Immature natural killer cell (primary cell): ENCODE measurements at places on chromosomes 1 and 21.
A peak's percentile ranks its signal among the peaks of the same experiment; 100 is the strongest.

DNA sequence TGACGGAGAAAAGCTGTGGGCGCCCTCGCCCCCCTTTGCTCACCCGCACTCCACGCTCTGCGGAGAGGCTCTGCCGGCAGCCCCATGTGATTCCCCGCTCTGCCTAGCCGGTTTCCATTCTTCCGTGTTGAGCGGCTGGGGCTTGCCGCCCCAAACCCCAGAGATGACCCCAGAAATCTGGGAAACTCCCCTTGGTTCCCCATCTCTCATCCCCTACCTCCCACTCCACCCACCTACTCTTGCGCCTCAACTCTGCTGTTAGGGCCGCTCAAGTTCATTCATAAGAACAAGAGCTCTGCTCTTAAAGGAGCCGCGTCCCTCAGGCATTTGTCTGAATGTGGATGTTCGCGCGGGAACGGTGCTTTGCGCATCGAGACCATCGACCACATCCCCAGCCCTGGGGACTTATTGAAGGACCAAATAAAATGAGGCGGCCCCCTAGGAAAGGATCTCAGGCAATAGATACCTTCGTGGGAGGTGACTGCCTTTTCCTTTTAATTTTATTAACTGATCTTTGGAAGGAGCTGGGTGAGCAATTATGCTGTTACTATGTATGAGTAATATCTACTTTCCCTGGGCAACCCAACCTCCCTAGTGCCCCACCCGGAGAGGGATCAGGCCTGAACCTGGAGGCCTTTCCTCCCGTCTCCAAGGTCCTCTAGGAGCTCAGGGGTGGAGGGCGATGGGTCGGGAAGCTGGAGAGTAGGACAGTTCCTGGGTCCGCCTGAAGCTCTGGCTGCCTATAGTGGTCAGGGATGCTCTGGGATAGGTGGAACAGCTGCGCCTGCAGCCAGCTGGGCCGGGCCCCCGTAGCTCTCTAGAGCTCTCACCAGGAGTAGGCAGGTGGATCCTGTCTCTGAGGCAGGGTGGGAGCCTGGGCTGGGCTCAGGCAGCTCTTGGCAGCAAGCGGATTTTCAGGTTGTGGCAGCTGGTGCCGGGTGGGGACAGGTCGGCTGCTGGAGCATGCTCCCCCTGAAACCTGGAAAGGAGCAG, 898 bp downstream of the MFSD2A start:
- DNase-seq: peak; percentile 13

GRCh38 chr1:193325771-193326170, 139.4 kb upstream of the B3GALT2 start:
- DNase-seq: no peak

- peak; percentile 36 for DNase-seq
These were observed 121.8 kb downstream of the HFM1 start for GRCh38 chr1:91282695-91283420.

- no peak for DNase-seq
These were observed 55.0 kb downstream of the PLXNA2 start for GRCh38 chr1:208189183-208189582.

DNA sequence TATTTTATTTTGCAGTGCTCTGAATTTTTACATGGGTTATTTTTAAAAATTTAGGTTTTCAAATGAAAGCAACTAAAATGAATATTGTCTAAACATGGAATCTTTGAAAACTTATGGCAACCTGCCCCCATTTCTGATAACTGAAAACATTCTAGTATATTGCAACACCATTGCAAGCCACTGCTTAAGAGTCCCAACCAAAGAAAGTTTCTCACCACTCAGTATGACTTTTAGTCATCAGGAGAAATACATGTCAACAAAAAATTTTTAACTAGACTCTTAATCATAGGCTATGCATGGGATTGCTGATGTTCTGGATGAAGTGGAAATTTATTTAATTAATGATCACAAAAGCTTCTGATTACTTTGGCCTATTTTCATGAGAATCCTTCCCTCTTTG, 112.1 kb downstream of the TNFSF18 start:
- no peak for DNase-seq

GRCh38 chr1:242449661-242450060, 74.8 kb downstream of the PLD5 start:
- no peak for DNase-seq

GRCh38 chr1:10860682-10861081, 64.2 kb upstream of the CASZ1 start:
- DNase-seq: no peak

DNA sequence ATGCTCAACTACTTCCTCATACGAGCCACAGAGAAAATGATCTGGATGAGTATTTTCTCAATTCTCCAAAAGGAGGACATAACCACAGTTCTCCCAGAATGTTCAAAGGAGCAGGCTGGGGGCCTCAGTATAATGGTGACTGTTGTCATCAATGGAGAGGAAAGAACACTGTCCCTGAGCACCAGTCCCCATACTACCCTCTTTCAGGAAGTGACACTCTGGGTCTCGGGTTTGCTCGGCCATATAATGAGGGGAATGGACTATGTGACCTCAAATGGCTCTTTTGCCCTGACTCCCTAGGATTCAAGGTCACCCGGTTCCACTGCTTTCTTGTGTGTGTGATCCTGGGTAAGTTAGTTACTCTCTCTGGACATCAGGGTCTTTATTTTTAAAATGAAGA, 22.8 kb downstream of the SLC9A1 start:
- no peak for DNase-seq

- no peak for DNase-seq
These were observed 1.4 kb upstream of the TRAF5 start for GRCh38 chr1:211324992-211325775.

- DNase-seq: no peak
These were observed 326.2 kb upstream of the DUSP10 start for GRCh38 chr1:222068101-222068500.

GRCh38 chr1:111454859-111455641, 5.8 kb downstream of the ATP5PB start:
- DNase-seq: no peak

DNA sequence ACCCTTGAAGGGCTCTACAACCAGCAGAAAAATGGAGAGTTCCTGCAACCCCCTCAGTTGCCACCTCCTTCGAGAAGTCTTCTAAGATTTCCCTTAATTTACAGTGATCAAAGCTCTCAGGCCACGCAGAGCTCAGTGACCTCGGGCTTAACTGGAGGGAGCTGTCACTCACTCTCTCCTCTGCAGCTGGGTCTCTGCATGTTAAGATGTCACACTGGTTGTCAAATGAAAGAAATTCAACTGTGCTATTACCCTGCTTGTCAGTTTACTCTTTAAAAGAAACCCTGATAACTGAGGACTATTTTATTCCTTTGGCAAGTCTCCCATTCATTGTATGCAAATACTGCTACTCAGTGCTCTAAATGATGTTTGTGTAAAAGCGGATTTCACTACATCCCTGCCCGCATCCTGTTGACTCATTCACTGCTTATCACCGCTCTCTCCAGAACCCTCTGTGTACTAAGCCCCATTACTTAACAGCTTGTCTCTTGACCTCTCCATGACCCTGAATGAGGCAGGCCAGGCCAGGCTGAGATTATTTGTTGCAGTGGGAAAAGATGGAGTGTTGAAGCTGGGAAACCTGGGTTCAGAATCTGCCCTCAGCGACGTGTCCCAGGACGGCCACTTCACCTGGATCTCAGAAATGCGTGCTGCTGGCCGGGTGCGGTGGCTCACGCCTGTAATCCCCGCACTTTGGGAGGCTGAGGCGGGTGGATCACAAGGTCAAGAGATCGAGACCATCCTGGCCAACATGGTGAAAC, 13.7 kb downstream of the DHRS3 start:
- DNase-seq: peak; percentile 72

- DNase-seq: no peak
These were observed 993.8 kb upstream of the NCAM2 start for GRCh38 chr21:20004367-20004766.

DNA sequence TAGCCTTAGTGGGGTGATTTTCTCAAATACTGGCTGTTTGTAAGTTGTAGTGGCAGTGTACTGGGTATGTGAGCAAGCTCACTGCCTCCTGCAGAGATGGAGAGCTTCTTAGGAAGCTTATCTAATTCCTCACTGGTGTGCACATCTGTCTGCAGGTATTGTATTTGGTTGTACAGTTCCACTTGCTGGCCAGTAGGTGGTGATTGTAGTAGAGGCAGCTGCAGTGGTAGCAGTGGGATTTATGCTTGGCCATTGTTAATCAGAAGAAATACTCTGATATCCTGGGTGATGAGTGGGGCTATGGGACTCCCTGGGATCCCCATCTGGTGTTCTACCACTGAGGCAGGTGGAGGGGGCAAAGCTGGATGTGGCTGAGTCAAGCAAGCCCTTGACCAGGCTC, 276.1 kb upstream of the SPAG17 start:
- no peak for DNase-seq

DNA sequence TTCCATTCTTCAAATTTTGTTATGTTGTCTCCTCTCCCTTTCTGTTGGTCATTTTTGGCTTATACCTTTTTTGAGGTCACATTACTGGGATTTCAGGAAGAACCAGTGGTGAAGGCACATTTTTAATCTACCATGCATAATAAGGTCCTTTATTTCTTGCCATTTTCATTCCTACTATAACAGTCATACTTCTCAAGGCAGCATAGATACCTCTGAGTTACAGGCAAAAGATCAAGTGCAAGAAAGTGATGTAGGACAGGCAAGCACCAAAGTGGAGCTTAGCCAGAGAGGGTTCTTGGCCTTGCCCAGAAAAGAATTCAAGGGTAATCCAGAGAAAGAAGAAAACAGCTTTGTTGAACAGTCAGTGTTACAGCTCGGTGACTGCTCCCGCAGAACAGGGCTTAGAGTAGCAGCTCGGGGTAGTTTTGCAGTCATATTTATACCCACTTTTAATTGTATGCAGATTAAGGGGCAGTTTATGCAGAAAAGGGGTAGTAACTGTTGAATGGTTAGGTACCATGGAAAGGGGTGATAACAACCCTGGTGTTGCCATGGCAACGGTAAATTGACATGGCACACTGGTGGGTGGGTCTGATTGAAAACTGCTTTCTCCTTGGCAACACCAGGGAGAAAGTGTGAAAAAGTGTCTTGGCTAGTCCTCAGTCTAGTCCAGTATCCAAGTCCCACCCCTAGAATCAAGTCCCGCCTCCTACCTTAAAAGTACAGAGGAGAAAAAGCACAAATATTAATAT, 39.6 kb upstream of the DOCK7 start:
- DNase-seq: no peak

- no peak for DNase-seq
These were observed 102.0 kb upstream of the C8B start for GRCh38 chr1:57067863-57068262.

- DNase-seq: no peak
These were observed 3.4 kb downstream of the HMGN1 start for GRCh38 chr21:39345440-39345839.

DNA sequence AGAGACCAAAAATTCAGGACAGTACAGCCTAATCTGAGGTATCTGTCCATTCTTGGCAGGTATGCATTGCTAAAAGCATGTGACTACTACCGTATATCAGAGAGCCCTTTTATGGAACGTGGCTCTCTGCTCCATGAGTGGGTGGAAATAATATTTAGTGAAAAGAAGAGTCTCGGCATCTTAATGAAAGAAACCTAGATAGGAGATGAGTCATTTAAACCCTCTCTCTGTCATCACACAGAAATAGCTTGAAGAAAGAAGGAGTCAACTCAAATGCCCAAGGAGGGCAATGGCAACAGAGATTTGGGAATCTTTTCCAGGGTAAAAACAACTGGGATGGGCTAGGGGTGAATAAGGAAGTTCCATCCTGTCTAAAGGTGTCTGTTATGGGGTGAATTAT, 528.2 kb downstream of the SMYD3 start:
- no peak for DNase-seq

GRCh38 chr1:92619466-92620189, 132.9 kb upstream of the GFI1 start:
- no peak for DNase-seq

- no peak for DNase-seq
These were observed 433 bp downstream of the TIMM17A start for GRCh38 chr1:201955729-201956143.

- no peak for DNase-seq
These were observed 15.9 kb upstream of the SLC19A1 start for GRCh38 chr21:45558044-45558721.

GRCh38 chr1:167199656-167200055, 21.0 kb upstream of the POU2F1 start:
- DNase-seq: no peak

- DNase-seq: no peak
These were observed 13.2 kb upstream of the C2CD2 start for GRCh38 chr21:41966872-41967621.

DNA sequence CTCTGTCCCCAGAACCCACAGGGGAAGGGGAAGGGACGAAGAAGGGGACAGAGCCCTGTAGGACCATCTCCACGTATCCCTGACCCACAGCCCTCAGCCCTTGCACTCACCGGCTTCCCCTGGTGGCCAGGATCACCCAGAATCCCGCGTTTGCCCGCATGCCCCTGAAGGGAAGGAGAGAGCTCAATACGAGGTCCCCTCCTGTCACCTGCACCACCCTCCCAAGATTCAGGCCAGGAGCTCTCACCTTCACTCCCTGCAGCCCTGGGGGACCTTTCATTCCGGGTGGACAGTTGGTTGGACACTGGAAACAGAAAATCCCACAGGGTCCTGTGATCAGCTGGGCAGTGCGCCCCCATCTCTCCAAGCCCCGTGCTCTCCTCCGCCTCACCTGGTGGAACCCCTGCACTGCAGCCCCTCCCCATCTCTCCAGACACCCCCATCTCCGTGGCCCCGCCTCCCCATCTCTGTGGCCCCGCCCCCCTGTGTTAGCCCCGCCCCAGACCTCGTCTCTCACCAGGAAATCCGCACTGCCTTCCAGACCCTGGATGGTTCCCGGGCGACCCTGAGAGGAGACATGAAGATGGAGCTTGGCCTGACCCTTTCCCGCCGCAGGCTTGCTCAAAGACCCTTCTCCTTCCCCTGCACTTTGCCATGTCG, 6.0 kb downstream of the COL9A2 start:
- no peak for DNase-seq

DNA sequence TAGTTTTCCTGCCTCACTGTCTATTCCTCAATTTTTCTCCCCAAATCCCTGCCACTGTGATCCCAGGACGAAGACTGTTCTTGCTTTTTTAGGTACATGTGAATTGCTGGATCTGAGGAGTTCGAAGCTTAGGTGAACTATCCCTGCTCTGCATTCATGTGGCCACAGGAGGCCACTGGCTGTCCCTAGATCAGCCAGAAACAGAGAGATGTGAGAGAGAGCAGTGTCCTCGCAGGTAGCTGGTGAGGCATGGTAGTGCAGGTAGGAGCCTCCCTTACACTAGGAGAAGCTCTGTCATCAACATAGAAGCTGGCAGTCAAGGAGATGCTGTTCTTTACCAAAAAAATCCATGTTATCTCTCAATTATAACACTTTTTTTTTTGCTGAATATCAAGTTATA, 71.5 kb downstream of the USP24 start:
- no peak for DNase-seq

GRCh38 chr1:1332031-1332755, 1.1 kb downstream of the TAS1R3 start:
- DNase-seq: no peak
